ENCODE measurements at places on chromosomes 4 and X. TPM values are rescaled to one million over a fixed set of nuclear protein-coding genes. Genes with fewer than 3 reads are reported as not detected.

Gene SSX2
- total RNA-seq: not detected

Gene TMEM192
- total RNA-seq: 11.1 TPM

Gene APBB2
- 64.7 TPM for total RNA-seq

Gene PPP2R2C
- not detected for total RNA-seq

Gene GCNA
- total RNA-seq: 0.90 TPM

Gene TMEM184C
- 67.6 TPM for total RNA-seq

Gene UCP1
- total RNA-seq: not detected

Gene PPP1R3F
- total RNA-seq: 0.72 TPM

Gene ASB11
- total RNA-seq: not detected

Gene EDA2R
- total RNA-seq: 23.8 TPM

Gene PRSS48
- not detected for total RNA-seq

Gene LONRF3
- total RNA-seq: not detected

Gene TMSB15C
- 5.8 TPM for total RNA-seq

Gene AWAT2
- under 0.01 TPM for total RNA-seq

Gene GLOD5
- not detected for total RNA-seq

Gene FAM9C
- not detected for total RNA-seq

Gene MEPE
- total RNA-seq: not detected

Gene PPEF1
- not detected for total RNA-seq

Gene S100P
- total RNA-seq: not detected

Gene MID1
- total RNA-seq: 63.0 TPM

Gene GYPA
- not detected for total RNA-seq

Gene SMPX
- total RNA-seq: not detected

Gene GAGE1
- not detected for total RNA-seq

Gene PNMA6A
- total RNA-seq: 0.18 TPM

Gene MAGEA9B
- total RNA-seq: not detected

Gene DIAPH2
- total RNA-seq: 19.9 TPM

Gene CACNA1F
- not detected for total RNA-seq

Gene ODAPH
- not detected for total RNA-seq

Gene LUZP4
- total RNA-seq: not detected

Gene KIAA1210
- total RNA-seq: not detected

Gene SCRG1
- total RNA-seq: under 0.01 TPM

Gene CFI
- 0.28 TPM for total RNA-seq

Data from IMR-90 (cell line).